Head of caudate nucleus (tissue), 42 donors: ENCODE measurements at places on chromosomes 11 and 22.
A peak's percentile ranks its signal among the peaks of the same experiment; 100 is the strongest.

DNA sequence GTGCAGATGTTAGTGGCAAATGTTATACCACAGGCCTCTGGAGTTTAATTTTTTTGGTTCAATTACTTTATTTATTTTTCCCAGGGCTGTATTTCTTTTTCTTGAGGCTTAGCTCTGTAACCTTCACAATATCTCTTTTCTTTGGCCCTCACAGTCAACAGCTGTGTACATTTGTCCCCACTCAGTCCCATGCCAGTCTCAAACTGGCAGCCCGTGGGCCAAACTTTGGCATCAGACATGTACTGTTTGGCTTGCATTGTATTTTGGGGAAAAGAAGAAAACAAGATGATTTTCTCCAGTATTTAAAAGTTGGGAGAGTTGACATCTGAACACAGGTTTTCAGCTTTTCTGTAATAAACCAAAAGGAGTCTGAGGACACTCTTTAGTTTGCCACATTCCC is 87.1 kb downstream of the PRR5L start:
- peak; percentile 62 for DNase-seq

DNA sequence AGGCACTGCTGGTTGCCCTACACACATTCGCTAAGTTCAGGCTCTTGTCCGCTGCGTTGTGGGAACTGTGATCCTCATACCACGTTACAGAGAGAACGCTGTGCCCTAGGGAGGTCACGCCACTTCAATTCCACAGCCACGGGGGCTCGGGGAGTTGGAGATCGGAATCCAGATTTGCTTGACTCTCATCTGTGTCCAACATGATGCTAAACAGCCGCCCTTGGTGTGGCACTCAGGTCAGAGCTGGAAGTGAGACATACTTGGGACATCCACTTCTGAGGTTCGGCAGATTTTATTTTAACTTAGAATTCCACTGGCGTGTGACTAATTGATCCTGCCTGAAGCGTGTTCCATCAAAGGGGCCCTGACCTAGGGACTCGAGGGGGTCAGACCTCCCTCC is 41.7 kb downstream of the RIBC2 start:
- no peak for DNase-seq

DNA sequence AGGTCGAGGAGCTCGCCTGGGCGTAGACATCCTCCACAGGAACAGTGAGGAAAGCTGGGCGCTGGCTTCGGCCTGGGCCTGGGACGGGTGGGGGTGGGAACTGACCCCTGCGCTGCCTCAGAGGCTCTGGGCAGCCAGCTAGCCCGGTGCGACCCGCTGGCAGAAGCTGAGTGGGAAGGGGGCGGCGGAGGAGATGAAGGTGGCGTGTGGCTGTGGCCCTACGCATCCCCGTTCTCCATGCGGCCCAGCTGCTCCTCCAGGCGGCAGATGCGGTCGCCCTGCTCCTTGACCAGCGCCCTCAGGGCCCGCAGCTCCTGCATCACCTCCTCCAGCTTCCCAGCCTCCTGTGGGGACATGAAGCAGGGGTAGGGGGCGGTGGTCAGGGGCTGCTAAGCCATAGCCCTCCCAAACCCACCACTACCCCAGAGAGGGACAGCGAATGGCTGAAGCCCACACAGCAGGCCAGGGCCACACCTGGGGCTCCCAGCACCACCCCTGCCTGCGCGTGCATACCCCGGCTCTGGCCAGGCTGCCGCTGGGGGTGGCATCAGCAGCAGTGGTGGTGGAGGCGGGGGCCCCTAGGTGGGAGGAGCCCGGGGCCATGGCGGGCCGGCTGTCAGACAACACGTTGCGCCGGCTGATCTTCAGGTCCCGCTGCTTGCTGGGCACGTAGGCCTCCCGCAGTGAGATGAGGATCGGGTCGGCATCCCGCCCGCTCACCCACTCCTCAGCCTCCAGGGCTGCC is 848 bp upstream of the PTPRCAP start:
- DNase-seq, result no peak

GRCh38 chr22:19714312-19715187 is at the start of gene SEPTIN5:
Gene SEPTIN5 (plus strand): TSS chr22:19714503. CDS start chr22:19714589, 86 bp downstream.
- no peak for DNase-seq

DNA sequence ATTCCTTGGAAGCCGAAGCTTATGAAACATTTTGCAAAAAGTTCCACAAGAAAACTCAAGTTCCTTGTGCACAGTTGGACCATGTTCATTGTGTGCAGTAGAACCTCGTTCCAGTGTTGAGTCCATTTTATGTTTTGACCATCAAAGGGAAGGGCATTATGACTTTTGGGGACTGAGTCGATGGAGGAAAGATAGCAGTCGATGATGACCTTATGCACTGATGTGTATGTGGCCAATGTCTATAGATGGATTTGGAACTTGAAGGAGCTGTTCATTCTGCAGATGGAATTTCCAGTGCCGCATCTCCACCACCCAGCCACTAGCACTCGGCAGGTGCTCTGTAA is 71.5 kb upstream of the IGLL5 start:
- no peak for DNase-seq

GRCh38 chr22:41762980-41763779 is 37.3 kb upstream of the CCDC134 start:
- peak; percentile 15 for DNase-seq

GRCh38 chr22:26891429-26891828 is 234.0 kb downstream of the MIAT start:
- DNase-seq, result no peak

DNA sequence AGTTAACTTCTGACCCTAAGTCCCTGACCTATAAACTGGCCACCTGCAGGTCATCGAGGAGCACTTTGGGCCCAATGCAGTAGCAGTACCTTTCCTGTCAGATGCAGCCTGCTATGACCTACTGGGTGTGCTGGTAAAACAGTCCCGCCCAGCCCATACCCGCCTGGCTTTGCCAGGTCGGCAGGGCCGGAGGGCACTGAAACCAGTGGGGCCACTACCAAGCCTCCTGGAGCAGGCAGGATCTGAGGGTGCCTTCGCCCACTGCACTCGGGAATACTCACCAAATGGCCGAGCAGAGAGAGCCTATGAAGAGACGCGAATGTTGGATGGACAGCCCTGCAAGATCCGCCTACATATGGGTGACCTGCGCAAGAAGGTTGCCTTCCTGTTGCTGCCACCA is 4.4 kb downstream of the C11orf42 start:
- DNase-seq, result peak; percentile 26

GRCh38 chr11:14079011-14079410 is 116.5 kb downstream of the SPON1 start:
- DNase-seq, result no peak

DNA sequence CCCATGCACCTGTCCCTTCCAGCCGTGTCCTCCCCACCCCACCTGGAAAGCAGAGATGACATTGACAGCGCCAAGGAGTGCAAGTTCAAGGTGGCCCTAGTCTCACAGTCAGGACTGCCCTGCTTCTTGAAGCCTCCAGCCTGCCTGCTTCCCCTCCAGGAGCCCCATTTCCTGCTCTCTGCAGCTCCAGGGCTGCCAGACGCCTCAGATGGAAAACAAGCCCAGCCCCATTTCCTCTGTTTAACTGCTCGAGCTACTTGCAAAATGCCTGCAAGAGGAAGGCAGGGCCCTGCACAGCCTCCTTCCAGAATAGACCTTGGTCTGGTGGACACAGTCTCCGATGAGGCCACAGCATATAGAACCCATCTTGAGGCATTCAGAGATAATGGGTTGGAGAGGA is 5.0 kb upstream of the DGKZ start:
- no peak for DNase-seq

- no peak for DNase-seq
Measured at GRCh38 chr11:131418189-131418588, 47.8 kb downstream of the NTM start.

- no peak for DNase-seq
Measured at GRCh38 chr11:125679397-125679796, 1.2 kb downstream of the ACRV1 start.
